ENCODE measurements at places on chromosomes 2 and 18. TPM values are rescaled to one million over a fixed set of nuclear protein-coding genes. Genes with fewer than 3 reads are reported as not detected.

The IWS1 gene
- 47.7 TPM for total RNA-seq

The PIEZO2 gene
- 2.6 TPM for total RNA-seq

The SERPINB13 gene
- not detected for total RNA-seq

The ASXL3 gene
- 0.32 TPM for total RNA-seq

The NEU4 gene
- not detected for total RNA-seq

The VWC2L gene
- not detected for total RNA-seq

Measured in epithelial cell of umbilical artery (primary cell).